Smooth muscle cell of the brain vasculature (primary cell): ENCODE measurements at places on chromosomes 11 and 22.

- no peak for DNase-seq
These were observed 184.5 kb upstream of the CHORDC1 start for GRCh38 chr11:90407350-90407749.

DNA sequence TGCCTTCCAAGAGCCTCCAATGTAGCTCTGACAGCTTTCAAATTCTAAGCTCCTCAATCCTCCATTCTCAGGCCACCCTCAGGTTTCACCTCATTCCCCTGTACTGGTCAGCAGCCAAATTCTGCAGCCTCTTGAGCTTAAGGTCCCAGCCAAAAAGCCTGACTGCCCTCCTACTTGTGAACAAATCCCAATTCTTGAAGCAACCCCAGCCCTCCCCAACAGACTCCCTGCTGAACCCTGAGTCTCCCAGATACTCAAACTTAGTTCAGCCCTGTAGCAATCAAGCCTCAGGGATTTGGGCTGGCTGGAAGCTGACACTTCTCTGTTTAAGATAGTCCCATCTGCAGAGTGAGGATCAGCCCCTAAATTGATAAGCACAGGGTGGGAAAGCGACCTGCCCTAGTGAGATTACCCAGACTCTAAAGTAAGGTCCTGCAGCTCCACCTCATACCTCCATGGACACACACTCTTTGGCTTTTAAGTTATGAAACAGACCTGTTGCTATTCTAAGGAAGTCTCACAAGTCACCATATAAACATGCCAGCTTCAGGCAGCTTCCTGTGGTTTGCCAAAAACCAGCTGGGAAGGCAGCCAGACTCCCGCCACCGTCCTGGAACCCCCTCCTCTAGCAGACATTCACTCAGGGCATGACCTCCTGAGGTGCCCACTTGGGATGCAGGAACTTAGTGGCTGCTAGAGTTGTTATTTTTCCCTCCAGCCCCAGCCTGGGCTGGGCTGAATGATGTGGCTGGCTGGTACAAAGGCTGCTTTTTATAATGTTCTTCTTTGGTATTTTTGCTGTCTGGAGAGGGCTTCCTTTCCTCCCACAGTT is 82.5 kb upstream of the PICALM start:
- DNase-seq = no peak

GRCh38 chr11:67486481-67487195 is 3.8 kb downstream of the AIP start:
- DNase-seq = no peak

DNA sequence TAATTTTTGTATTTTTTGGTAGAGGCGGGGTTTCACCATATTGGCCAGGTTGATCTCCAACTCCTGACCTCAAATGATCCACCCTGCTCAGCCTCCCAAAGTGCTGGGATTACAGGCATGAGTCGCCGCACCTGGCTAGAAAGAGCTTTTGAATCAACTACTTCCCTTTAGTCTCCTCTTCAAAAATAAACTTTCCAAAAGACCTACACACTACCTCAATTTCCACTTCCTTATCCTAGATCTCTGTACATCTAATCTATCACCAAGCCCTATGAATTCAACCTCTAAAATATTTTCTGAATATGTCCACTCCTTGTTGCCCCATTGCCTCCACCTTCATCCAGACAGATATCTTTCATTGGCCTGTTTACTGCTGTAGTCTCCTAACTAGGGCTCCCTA is 13.1 kb upstream of the DDX6 start:
- no peak for DNase-seq

DNA sequence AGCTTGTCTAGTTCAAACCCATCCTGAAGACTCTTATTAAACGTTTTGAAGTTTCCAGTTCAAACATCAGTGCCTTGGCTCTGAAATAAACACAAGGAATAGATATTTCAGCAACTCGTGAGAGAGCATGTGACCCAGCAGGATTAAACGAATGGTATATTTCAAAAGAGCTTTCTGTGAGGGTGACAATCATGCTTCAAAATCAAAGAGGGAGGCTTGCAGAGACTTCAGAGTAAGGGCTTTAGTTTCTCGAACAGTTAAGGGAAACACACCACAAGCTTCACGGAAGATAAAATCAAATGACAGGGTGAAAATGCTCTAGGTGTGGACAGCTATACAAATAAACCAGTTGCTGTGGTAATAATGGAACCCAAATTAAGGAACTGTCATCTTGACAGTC is 1.4 kb downstream of the HPS4 start:
- no peak for DNase-seq

- peak; percentile 21 for DNase-seq
These were observed 612 bp downstream of the XBP1 start for GRCh38 chr22:28799606-28800307.

GRCh38 chr22:48517039-48518030 is 1310.3 kb downstream of the BRD1 start:
- DNase-seq = no peak

DNA sequence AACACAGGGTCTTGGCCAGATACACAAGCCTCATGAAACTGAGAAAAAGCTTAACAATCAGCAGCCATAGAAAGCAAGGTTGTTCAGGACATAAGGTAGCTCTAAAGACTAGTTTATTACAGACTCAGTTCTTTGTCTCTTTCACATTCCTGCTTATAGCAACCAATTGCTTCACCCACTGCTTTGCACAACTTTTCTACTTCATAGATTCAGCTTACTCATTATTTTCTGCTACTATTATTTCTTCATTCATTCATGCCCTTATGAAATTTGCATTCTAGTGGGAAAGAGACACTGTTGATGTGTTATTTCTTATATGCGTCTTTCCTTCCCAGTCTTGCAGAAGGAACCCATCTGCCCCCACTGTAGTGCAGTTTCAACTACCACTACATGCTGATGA is 4.7 kb downstream of the CCDC34 start:
- DNase-seq = no peak

DNA sequence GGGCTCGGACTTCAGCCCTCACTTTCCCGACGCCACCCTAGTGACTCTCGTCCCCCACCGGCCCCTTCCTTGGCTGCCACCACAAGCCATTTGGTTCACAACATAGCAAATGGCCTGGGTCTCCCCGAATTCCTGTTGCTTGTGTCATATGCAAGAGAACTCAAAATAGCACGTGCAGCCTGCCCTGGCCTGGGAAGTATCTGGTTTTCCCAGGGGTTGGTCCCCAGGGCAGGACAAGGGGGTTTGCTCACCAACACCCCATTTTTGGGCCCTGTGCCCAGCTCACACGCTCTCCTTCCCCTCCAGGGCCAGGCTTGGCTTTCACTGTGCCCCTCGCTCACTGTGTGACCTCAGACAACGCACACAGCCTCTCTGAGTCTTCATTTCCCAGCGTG is 12.8 kb upstream of the TPCN2 start:
- DNase-seq = no peak

DNA sequence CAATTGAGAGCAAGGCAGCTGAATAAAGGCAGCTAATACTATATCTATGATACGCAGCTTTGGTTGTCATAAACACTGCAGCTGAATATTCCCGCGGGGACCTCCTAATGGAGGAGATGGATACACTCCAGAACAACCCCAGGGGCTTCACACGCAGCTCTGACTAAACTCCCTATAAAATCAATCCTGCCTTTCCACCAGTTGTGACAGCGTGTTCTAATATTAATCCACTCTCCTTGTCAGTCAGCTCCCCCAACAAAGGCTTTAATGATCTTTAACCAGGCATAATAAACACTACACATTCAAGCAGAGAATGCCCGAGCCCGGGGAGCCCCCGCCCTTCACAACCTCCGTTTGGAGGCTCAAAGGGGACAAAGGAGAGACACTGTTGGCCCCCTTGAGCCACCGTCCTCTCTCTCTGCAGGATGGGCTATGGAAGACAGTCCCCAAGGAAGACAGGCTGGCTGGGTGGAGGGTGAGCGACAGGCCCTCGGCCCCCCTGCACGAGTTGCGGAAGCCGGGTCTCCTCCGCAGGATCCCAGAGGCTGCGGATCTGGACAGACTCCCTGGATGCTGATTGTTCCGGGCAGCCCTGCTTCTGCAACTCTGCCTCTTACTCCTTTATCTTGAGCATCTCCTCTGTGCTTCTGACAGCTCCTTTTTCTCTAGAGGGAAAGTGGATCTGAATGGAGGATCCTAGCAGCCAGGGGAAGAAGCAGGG is 565.2 kb downstream of the BUD13 start:
- DNase-seq = no peak

GRCh38 chr11:124481365-124482323 is 36.1 kb upstream of the OR8B8 start:
- no peak for DNase-seq

DNA sequence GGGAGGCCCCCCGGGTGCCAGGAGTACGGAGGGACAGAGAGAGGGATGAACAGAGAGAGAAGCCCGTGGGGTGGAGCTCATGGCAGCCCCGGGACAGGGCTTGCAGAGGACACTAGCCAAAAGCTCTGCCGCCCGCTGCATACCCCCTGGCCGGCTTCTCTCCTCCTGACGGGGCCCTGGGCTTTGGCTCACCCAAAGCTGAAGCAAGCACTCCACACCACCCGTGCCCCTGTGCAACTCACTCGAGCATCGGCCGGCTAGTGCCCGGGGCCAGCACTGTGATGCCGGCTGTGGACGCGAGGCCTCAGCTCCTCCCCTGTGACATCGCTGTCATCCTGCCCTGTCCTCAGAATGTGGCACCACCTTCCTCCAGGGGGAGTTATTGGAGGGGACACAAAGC is 429.6 kb downstream of the BRD1 start:
- DNase-seq = no peak

DNA sequence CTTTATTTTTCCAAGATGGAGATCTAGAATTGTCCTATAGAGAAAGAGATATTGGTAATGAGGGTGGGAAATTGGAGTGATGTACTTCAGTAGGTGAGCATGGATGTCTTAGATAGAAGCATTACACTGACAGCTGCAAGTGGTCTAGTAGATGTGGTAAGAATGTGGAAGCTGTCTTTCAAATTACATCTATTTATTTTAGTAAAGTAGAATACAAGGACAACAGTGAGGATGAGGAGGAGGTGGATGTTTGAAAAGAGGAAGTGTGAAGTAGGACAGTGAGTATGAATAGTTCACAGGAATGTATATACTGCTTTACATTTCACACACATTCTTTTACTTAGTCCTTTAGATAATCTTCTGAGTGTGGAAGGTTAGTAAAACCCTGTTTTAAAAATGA is 64.2 kb downstream of the HIPK3 start:
- DNase-seq = no peak

- DNase-seq = no peak
These were observed 94.6 kb upstream of the OR9G4 start for GRCh38 chr11:56842814-56843794.

DNA sequence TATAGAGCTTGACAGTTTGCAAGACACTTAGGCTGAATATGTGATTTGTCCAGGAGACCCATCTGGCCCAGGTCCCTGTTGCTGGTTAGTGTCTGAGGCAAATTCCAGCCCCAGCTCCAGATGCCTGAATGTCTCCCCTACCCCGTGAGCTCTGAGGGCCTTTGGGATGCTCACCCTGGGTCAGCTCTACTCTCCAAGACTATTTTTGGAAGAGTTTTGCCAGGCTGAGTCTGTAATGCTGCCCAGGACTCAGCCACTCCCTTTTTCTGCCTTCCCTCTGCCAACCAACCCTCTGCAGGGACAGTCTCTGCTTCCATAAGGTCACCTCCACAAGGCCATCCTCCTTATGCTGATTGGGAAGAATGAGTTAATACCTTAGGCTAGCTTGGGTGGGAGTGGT is 66.3 kb downstream of the CABIN1 start:
- DNase-seq = no peak

- DNase-seq = no peak
These were observed 58.1 kb downstream of the LRP5 start for GRCh38 chr11:68370211-68371111.

- DNase-seq = no peak
These were observed 7.9 kb upstream of the FLRT1 start for GRCh38 chr11:64027651-64028397.

GRCh38 chr22:19290400-19291217 is 910 bp downstream of the CLTCL1 start:
- no peak for DNase-seq

GRCh38 chr11:122229481-122230384 is 113.7 kb upstream of the BLID start:
- DNase-seq = no peak

GRCh38 chr11:130101661-130102060 is 32.0 kb downstream of the APLP2 start:
- no peak for DNase-seq

GRCh38 chr22:39524753-39525657 is 4.6 kb downstream of the ATF4 start:
- DNase-seq = no peak

DNA sequence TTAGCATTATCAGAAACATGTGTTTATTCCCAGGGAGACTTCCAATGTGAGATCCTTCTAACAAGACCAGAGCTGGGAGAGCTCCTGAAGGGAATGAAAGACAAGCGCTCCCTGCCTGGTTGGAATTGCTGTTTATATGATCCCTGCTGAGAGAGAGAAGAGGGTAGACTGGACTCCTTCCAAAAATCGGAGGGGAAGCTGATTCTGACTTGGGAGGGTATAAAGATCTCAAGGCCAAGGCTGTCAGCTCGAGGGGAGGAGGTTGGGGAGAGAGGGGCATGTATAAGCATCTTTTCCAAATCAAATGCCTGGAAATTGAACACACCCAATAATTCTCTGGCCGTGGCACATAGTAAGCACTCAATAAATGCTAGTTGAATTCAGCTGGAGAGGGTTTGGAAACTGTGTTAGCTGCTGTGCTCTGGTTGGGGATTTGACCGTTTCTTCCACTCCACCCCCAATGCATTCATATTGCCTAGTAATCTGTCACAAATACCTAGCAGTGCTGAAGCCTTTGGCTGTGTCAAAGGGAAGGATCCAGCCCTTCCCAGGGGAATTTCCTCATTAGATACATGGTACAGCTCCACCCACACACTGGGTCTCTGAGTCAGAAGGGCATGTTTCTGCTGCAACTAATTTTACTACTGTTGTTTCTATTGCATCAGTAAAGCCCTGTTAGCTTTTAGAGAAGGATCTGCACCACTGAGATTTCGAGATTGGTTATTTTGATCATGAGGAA is 61.5 kb downstream of the CACNG2 start:
- DNase-seq = no peak

DNA sequence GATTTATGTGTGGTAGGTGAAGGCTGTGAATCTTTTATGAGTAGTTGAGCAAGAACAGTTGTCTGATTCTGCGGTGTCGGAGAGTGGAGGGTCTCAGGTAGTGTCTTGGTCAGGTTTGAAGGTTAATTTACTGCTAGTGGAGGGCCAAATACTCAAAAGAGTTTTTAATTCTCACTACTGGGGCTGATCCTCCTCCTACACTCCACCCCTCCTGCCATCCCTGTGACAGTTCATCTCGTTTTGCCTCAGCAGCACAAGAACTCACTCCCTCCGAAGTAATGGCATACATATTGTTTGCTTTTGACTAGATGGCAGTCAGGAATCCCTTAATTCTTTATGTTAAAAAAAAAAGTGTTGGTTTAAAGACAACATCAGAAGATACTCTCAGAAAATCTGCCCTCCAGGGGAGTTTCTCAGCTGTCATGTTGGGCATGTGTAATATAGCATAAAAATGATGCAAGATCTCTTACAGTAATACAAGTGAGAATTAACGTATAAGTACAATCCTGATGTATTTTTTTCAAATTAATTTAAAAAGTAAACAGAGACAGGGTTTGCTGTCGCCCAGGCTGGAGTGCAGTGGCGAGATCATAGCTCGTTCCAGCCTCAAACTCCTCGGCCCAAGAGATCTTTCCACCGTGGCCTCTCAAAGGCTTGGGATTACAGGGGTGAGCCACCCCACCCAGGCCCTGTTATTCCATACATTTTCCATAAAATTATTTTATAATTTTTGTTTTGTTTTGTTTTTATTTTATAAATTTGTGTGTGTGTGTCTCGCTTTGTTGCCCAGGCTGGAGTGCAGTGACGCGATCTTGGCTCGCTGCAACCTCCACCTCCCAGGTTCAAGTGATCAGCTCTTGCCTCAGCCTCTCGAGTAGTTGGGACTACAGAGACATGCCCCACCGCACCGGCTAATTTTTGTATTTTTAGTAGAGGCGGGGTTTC is 1.3 kb downstream of the FAR1 start:
- DNase-seq = no peak
